ENCODE measurements at places on chromosomes 2 and 18. TPM values are rescaled to one million over a fixed set of nuclear protein-coding genes. Genes with fewer than 3 reads are reported as not detected.

CRACDL gene
- 15.8 TPM for total RNA-seq

VIL1 gene
- not detected for total RNA-seq

LYPD1 gene
- total RNA-seq, result not detected

SH3RF3 gene
- 1.9 TPM for total RNA-seq

ALS2 gene
- 17.8 TPM for total RNA-seq

CYP27C1 gene
- 2.4 TPM for total RNA-seq

CD302 gene
- total RNA-seq, result 10.2 TPM

ATP5MC3 gene
- 62.7 TPM for total RNA-seq

FBXO48 gene
- total RNA-seq, result 1.7 TPM

HOXD4 gene
- not detected for total RNA-seq

GALNT5 gene
- 0.08 TPM for total RNA-seq

TEKT4 gene
- not detected for total RNA-seq

CHRND gene
- total RNA-seq, result not detected

GALR1 gene
- total RNA-seq, result not detected

IGFBP5 gene
- 103 TPM for total RNA-seq

CAMKMT gene
- 4.2 TPM for total RNA-seq

MAB21L4 gene
- 121 TPM for total RNA-seq

GDF7 gene
- 3.7 TPM for total RNA-seq

ASPRV1 gene
- total RNA-seq, result 959 TPM

B3GNT7 gene
- total RNA-seq, result 1.7 TPM

ESCO1 gene
- total RNA-seq, result 18.5 TPM

SPR gene
- 20.3 TPM for total RNA-seq

DYSF gene
- 2.5 TPM for total RNA-seq

STPG4 gene
- 4.1 TPM for total RNA-seq

TCF7L1 gene
- total RNA-seq, result 1.3 TPM

TRPM8 gene
- total RNA-seq, result not detected

AFF3 gene
- 2.1 TPM for total RNA-seq

COL4A3 gene
- total RNA-seq, result 0.56 TPM

NTSR2 gene
- total RNA-seq, result not detected

HDAC4 gene
- total RNA-seq, result 27.4 TPM

REG1A gene
- total RNA-seq, result not detected

GKN1 gene
- total RNA-seq, result not detected

PPM1G gene
- total RNA-seq, result 40.2 TPM

DSC2 gene
- total RNA-seq, result 29.3 TPM

CCDC150 gene
- total RNA-seq, result 1.9 TPM

TM4SF20 gene
- total RNA-seq, result not detected

CAPG gene
- 227 TPM for total RNA-seq

BBS5 gene
- total RNA-seq, result 7.9 TPM

BMP10 gene
- total RNA-seq, result not detected

FBLN7 gene
- total RNA-seq, result 3.6 TPM

MAT2A gene
- total RNA-seq, result 84.8 TPM

FIGN gene
- total RNA-seq, result 1.0 TPM

SPP2 gene
- total RNA-seq, result not detected

RDH14 gene
- total RNA-seq, result 27.0 TPM
